ENCODE measurements at places on chromosomes 16 and 17. TPM values are rescaled to one million over a fixed set of nuclear protein-coding genes. Genes with fewer than 3 reads are reported as not detected.

GRCh38 chr16:49858200-49859124, 2.5 kb upstream of the ZNF423 start:
- no peak for DNase-seq

GRCh38 chr16:23354246-23354645, 52.1 kb downstream of the SCNN1B start:
- no peak for DNase-seq

DNA sequence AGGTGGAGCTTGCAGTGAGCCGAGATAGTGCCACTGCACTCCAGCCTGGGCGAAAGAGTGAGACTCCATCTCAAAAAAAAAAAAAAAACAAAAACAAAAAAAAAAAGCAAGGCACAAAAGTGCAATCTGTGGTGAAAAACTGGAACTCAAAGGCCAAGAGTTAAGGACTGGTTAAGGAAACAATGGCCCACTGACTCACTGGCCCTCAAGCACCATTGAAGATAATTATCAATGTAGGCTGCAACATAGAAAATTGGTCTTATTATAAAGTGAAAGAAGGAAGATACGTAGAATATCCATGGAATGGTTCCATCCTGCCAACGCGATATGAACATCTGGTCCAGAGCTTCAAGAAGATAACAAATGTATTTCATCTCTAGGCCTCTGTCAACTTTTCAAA, 444.2 kb downstream of the SOX9 start:
- DNase-seq, result no peak

PRKAR1A gene
- 157 TPM for total RNA-seq

CSH2 gene
- not detected for total RNA-seq

DNA sequence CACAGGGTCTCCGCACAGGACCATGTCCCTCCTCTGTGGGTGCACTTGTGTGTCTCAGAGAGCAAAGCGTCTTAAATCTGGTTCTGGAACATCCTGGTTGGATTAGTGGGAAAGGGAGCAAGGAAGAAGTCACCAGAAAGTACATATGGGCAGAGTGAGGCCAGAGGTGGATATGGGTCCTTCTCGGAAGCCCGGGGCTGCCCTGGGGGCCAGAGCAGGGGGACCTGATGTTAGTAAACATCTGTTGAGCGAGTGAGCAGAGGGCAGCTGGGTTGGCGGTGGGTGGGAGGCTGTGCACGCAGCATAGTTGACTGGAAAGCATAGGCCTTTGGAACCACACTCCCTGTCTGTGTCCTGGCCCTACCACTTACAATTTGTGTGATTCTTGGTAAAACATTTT, 22.7 kb downstream of the UNC13D start:
- DNase-seq, result no peak

- no peak for DNase-seq
Measured at GRCh38 chr17:16971458-16972338, at the start of gene TNFRSF13B. Gene TNFRSF13B, minus strand, starts transcription at chr17:16972118. Its CDS starts 43 bp downstream, at chr17:16972075.

GUCY2D gene
- total RNA-seq, result not detected

DNA sequence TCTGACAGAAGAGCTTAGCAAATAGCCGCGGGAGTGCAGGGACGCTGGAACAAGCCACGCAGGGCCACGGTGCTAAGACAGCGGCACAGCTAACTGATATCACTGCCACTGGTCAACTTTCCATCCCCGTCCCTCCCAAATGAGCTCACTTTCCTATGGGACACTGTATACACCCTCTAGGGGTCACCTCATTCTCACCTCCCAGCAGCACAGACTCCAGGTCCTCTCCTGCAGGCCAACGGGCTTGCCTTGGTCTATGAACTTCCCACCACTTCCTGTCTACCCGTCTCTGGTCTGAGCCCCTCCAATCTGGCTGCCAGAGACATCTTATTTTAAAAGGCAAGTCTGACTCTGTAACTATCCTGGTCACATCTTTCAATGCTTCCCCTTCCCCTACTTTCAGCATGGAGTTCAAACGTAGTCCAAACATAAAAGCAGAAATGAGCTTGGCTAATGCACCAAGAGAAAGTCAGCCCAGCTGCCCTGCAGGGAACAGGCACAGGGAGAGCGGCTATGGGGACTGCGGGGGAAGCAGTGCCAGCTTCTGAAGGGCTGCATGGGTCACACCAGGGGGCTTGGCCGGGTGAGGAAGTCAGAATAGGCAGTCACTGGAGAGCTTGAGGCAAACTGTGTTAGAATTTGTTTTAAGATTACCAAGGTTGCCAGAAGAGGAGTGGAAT, 26.3 kb upstream of the SLC38A8 start:
- DNase-seq, result no peak

FASN gene
- 28.3 TPM for total RNA-seq

DNA sequence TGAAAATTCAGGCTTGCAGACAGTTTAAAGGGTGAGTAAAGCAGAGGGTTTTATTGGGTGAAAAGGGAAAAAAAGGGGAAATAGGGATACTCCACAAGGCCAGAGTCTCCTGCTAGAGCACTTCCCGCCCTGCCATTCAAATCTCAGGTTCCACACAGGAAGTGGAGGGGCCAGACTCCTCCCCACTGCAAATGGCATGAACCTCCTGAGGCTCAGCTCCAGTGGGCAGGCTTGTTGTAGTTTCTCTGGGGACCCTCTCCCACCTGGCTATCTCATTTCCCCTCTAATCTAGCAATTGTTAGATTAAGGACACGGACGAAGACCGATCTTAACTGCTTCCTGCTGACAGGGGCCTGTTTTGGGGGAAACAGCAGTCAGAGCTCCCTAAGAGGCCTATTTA, 43.4 kb downstream of the TAOK1 start:
- no peak for DNase-seq

- no peak for DNase-seq
Measured at GRCh38 chr17:56326001-56326359, 172.7 kb downstream of the ANKFN1 start.

C16orf74 gene
- total RNA-seq, result 42.3 TPM
